ENCODE measurements at places on chromosomes 11 and 22.

DNA sequence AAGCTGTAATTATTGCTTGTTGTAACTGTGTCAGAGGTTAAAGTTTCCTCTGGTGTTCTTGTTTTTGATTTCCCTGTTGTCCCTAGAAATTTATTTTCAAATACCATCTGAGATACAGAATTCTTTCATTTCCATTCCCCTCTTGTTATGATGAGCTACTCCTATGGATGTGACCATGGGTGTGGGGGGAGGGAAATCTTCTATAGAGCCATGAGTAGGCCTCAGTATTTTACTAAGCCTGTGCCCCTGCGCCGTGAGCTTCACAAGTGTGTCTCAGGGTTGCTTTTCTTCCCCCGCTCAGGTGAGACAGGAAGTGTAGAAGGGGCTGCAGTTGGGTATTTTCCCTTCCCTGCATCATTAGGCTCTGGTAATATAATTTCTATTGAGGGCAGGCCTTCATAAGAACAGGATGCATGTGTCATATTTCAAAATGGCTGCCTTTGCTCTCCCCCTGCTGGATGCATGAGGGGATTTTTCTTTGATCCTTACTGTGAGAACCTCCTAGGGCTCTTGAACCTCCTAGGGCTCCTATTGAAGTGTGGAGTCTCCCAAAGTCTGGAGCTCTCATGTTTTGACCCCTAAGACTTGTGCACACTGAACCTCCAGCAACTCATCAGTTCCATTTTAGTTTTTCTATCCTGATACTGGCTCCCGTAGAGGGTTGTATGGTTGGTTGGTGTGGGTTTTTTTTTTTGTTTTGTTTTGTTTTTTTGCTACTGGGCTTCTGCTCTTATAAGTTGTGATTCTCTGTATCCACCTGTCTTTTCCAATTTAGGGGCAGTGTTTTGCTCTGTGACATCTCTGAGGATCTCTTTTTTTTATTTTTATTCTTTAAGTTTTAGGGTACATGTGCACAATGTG is 658.2 kb downstream of the NTM start:
- no peak for DNase-seq

- DNase-seq, result no peak
Observed at GRCh38 chr11:121665206-121665838, 212.6 kb upstream of the SORL1-AS1 start.

DNA sequence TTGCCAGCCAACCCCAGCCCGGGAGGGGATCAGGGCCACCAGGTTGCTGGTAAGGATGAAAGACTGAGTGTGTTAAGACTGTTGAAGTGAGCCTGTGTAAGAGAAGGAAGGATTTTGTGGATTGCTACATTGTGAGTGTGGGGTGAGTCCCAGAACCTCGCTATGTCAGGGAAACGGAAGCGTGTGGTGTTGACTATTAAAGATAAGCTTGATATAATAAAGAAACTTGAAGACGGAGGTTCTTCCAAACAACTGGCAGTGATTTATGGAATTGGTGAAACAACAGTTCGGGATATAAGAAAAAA is 627 bp downstream of the JRKL start:
- no peak for DNase-seq

DNA sequence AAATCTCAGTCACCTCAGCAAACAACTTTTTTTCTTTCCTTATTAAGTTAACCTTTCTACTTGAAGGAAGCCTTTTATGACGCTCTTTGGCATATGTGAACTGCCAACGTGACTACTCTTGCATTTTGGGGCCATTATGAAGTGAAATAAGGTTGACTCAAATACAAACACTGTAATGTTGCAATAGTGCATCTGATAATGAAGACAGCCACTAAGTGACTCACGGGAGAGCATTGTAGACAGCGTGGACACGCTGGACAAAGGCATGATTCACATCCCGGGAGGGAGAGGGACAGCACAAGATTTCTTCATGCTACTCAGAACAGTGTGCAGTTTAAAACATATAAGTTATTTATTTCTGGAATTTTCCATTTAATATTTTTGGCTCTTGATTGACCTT is 560.8 kb downstream of the ETS1 start:
- no peak for DNase-seq

GRCh38 chr22:41857155-41857859 is 24.4 kb downstream of the SREBF2 start:
- DNase-seq, result peak; percentile 70

DNA sequence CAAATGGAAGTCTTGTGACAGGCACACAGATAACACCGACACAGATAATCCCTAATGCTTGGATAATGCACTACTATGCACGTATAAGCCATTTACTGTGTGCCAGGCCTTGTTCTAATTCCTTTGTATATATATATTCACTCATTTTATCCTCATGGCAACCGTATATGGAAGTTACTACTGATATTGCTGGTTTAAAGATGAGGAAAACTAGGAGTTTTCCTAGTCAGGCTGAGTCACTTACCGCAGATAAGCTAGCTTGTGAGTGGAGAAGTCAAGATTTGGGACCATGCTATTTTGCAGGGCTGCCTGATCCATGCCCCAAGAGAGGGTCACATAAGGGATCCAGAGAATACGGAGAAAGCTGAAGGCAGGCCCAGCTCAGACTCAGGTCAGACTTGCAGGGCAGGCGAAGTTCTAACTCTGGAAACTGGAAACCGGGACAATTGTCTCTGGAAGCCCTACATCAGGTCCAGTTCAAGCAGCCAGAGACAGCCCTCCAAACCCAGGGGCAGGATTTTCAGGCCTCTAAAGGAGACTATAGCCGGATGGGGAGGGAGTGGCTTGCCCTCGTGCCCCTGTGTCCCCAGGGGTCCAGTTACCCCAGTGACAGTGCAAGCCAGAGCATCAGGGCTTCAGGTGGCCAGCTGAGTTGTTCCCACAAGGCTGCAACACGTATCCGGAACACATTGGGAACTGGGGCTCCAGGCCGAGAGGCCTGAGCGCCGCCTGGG is 534.8 kb downstream of the INSC start:
- no peak for DNase-seq

DNA sequence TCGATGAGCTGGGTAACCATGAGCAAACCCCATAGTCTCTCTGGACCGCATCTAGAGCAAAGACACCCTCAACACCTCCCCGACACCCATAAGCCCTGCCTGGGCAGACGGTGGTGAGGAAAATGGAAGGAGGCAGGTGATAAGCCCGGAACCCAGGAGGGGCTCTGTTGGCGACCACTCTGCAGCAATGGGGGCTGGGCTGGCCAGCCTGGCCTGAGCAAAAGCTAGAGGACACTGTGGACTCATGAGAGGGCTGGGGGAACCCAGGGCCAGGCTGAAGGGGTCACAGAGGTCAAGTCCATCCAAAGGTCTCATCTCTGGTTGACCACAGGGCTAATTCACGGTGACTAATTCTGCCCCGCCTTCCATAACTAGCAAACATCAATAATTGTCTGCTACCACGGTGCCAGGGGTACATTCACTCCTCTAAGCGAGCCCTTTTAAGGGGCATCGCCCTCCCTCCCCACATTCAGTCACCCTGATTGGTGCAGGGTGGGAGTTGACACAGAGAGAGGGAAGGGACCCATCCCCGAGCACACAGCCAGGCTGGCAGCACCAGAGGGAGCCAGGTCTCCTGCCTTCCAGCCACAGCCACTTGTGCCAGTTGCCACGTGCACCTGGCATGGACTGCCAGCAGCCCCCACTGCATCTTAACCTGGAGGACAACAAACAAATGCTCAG is 4.0 kb downstream of the PYGM start:
- DNase-seq, result no peak

GRCh38 chr11:83132191-83132590 is 24.7 kb upstream of the PCF11 start:
- no peak for DNase-seq

GRCh38 chr11:118194835-118195627 is 18.6 kb upstream of the SCN2B start:
- no peak for DNase-seq

DNA sequence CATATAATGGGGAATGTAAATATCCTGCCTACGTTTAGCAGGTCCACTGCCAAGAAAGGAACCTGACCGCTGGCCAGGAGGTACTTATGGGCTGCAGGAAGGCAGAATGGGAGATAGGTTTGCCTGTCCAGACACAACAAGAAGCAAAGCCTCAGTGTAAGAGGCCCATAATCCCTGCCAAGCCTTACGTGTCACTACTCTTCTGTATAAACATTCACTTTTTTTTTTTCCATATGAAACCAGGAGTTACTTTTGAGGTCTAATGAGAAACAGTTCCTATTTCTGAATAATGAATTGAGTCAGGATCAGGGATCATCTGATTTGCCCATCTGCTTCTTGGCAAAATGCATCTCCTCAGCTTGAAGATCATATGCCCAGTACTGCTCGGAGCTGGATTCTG is 230.2 kb downstream of the NTM start:
- DNase-seq, result no peak

DNA sequence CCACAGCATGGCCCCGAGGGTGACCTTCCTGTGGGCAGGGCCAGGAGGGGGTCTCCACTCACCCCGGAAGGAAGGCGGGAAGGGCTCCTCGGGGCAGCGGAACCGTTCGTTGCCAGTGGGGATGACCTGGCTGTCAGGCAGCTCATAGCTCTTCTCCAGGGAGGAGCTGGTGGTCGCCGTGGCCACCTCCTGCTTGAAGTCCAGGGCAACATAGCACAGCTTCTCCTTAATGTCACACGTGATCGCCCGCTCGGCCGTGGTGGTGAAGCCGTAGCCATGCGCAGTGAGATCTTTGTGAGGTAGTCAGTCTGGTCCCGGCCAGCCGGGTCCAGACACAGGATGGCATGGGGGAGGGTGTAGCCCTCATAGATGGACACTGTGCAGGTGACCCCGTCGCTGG is 31.5 kb upstream of the SYT8 start:
- no peak for DNase-seq

DNA sequence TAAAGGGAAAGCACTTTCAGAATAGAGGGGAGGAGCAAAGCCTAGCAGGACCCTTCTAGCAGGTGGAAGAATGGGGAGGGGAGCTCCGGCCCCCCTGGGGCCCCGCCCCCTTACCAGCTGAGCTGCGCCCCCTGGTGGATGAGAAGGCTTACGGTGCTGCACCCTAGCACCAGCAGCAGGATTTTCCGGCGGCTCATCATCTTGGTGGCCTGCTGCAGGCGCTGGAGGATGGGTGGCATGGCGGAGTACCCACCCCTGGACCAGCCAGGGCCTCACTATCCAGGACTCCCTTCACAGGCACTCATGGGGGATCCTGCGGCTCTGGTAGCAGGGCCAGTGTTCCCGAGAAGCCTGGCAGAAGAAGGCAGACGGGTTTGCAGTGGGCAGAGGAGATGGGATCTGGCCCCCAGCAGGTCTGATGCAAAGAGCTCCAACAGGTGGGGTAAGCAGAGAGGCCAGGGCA is 3.8 kb downstream of the GAL3ST3 start:
- DNase-seq, result peak; percentile 68

- DNase-seq, result no peak
Observed at GRCh38 chr11:81241672-81242275, 1491.9 kb downstream of the FAM181B start.

- no peak for DNase-seq
Observed at GRCh38 chr11:69551963-69552362, 70.5 kb downstream of the LINC01488 start.

GRCh38 chr11:113725407-113725806 is 19.3 kb upstream of the TMPRSS5 start:
- no peak for DNase-seq

GRCh38 chr11:134849833-134850232 is 437.8 kb upstream of the B3GAT1 start:
- no peak for DNase-seq

DNA sequence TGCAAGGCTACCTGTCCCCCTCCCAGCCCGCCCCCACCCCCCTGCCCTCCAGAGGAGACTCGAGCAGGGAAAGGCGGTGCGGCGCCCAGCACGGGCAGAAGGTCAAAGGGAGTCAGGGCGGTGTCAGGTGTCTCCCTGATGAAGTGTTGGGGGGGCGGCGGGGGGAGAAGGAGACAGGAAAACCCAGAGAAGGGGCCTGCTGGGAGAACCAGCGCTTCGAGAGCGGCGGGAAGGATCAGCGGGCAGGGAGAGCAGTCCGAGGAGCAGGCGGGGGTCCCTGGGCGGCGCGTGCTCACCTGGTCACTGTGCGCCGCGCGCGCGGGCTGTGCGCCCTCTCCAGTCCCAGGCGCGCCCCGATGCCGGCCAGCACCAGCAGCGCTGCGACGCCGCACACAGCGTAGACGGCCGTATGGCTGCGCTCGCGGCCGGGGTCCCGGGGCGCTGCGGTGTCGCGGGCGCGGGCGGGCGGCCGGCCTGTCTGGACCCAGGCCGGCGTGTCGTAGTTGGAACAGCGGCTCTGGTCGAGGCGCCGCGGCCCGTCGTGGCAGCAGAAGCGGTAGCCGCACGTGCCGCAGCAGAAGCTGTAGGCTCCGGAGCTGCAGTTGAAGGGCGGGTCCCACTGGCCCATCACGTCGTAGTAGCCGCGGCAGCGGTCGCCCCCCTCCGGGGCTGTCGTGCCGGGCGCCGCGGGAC is 886 bp downstream of the SHISA8 start:
- no peak for DNase-seq

GRCh38 chr11:9169595-9170295 is 78.3 kb upstream of the SCUBE2 start:
- no peak for DNase-seq

All from stimulated activated CD8-positive, alpha-beta memory T cell treated with anti-CD3 and anti-CD28 coated beads, Interleukin-15, amount 100 ng/mL, for 48 hours (primary cell).